Endothelial cell (in vitro differentiated cells): ENCODE measurements at places on chromosomes 1 and 21. TPM values are rescaled to one million over a fixed set of nuclear protein-coding genes. Genes with fewer than 3 reads are reported as not detected.

DNA sequence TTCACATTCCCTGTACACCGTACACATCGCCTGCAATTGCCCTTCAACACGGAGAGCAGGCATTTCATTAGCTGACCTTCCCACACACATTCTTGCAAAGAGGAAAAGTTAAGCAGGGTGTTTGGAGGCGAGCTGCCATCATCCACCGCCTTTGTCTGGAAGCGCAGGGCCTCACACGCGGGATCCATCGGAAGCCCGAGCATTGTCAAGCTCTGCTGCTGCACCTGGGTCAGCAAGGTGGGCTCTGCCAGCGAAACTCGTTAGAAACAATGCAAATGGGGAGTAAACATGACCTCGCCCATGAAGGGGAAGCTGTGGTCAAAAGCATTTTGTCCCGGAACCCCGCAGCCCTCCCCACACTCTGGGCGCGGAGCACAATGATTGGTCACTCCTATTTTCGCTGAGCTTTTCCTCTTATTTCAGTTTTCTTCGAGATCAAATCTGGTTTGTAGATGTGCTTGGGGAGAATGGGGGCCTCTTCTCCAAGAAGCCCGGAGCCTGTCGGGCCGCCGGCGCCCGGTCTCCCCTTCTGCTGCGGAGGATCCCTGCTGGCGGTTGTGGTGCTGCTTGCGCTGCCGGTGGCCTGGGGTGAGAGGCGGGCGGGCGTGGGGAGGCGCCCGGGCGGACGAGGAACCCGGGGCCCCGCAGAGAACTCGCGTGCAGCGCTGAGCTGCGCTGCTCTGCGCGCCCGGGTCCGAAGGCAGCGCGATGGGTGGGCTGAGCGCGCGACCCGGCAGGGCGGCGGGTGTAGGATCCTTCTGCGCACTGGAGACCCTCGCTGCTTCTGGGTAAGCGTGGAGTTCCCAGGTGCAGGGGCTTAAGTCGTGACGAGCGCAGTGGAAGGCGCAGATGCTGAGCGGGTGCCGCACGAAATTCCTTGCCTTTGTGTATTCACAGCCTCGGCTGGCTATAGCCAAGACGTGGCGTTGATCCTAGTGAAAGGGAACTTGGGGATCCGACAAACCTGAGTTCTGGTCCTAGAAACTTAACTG, at the start of gene CR1:
TSS of gene CR1 (plus strand) at position 357 of the 992 bp plus-strand sequence. CDS start at position 468, 111 bp downstream.
- DNase-seq, result peak; percentile 35

Gene RHD
- total RNA-seq, result 0.38 TPM

Gene OR1C1
- total RNA-seq, result not detected

GRCh38 chr1:199684686-199685273, 342.7 kb upstream of the NR5A2 start:
- DNase-seq, result peak; percentile 36

- no peak for DNase-seq
These were observed 628.1 kb downstream of the PLPP3 start for GRCh38 chr1:55951291-55951690.
